Astrocyte (in vitro differentiated cells and primary cell): ENCODE measurements at places on chromosomes 2 and 18.

DNA sequence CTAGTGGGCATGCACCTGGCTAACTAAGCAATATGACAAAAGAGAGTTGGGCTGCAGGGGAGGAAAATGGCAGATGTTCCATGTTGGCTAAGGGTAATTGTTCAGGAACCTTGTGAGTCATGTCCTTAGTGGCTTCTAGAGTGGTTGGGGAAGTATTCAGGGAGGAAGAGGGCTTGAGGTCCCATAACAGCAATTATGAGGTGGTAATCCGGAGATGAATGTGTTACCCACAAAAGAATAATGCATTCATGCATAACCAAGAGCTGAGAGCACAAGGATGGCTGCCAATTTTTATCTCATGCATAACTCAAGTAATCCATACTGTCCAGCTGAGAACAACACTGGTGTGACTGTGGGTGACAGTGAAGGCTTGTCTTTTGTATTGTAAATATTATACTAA, 42.9 kb downstream of the TMEFF2 start:
- DNase-seq = peak; percentile 98

GRCh38 chr2:181573140-181573736, 83.7 kb downstream of the CERKL start:
- peak; percentile 16 for DNase-seq

DNA sequence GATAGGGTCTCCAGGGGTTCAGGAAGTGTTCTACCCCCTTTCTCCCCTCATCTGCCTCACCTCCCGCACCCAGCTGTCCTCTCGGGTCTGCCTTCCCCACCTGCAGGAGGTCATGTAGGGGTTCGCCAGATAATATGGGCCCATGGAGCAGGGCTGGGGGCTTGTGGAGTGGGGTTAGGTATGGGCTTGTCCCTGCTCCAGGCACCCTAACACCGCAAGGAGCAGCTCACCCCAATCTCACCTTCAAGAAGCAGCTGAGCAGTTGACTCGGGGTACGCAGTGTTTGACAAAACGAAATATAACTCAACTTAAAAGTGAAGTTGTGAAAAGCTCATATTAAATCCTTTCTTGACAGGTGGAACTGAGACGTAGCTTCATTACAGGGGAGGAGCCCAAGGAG, 99.6 kb downstream of the CTIF start:
- no peak for DNase-seq

DNA sequence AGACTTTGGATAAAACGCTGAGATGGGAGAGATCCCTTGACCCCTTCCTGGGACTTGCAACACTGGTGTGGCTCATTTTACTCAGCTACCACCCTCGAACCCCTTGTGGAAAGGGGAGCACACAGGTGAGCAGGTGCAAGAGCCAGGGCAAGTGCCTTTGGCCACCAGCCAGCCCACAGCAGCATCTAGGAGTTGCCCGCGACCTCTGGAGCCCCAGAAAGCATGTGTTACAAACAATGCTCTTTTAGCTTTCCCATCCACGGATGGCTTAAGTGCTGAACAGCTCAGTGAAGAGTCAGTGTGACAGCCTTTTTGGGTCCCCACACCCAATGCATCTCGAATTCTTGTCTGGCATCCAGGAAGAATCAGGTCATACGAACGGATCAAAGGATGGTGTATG, 197.8 kb downstream of the MEMO1 start:
- no peak for DNase-seq

DNA sequence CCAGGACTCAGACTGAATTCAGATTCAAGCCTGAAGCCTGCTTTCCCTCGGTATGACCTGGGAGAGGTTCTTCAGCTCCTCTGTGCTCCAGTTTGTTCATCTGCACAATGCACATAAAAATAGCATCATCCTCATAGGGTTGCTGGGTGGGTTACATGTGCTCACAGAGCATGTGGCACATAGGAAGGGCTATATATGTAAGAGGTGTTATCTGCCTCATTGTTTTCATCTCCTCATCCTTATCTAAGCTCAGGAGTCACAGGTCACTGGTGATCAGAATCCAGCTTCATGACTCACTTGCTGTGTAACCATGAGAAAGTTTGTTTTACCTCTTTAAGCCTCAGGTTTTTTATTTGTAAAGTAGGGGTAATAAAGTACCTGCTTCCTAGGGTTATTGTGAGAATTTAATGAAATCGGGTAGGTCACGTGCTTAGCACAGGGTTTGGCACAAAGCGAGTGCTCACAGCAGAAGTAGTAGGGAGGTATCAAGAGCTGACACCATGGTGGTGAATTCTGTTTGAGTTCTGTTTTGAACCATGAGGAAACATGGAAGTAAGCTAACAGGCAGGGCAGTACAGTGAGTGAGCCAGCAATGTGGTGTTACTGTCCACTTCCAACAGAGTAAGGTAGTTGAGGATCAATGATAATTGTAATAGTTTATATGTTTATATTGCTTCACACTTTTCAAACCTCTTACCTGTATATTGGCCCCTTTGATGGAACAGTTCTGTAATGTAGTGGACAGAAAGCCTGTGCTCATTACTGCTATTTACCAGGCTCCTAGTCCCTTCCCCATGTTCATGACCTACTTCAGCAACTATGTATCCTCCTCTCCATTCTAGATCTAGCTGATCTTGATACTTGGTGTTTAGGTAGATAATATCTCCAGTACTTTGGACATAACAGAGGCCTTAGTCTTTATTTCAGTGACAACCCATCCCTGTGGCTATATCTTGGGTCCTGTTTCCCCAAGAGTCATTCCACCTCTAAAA, 141.4 kb upstream of the LTBP1 start:
- DNase-seq = peak; percentile 45

DNA sequence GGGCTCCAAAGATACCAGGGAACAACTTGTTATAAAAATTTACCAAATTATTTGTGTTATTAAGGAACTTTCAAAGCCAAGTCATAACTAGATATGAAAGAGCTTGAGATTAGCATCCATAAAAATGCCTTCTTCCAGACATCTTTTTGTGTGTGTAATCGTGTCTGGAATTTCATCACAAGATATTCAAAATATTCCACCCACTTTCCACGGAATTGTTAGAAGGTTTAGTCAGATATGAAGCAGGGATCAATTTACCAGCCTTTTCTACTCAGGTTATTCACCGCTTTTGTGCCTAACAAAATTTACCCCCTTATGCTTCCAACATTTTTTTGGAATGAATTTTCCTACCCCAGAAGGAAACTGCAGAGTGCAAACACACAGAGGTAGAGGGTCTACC, 130.2 kb upstream of the ACVR2A start:
- DNase-seq = peak; percentile 65

DNA sequence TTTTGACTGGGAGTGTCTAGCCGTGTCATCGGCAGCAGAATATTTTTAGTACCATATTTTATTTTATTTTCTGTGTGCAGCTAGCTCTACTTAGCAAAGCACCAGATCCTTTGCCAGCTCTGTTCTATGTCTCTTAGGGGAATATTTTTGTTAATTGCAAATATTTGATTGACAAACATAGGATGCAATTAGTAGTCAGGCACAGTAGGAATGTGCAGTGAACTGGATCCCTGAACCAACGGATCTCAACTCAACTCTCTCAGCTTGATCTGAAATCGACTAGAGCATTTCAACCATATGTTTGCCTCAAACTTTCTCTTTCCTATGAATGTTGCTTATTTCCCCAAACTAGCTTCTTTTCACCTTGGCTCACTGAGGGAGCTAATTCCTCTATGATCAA, 998.0 kb upstream of the FANCL start:
- no peak for DNase-seq

DNA sequence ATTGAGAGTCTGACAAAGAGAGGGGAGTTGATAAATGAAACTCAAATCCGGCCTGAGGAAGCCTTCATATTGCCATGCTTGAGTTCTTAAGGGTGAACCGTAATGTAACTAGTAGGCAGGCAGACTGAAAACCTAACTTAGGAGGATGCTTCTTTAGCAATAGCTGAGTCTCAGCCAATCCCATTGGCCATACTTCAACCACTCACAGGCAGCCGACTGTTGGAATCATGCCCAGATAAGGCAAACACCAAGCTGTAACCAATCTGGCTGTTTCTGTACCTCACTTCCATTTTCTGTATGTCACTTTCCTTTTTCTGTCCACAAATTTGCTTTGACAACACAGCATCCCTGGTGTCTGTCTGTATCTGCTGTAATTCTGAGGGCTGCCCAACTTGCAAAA, 39.5 kb downstream of the TPRKB start:
- no peak for DNase-seq

- peak; percentile 10 for DNase-seq
Measured at GRCh38 chr18:42028247-42028832, 73.3 kb downstream of the PIK3C3 start.

- DNase-seq = no peak
Measured at GRCh38 chr2:79620679-79621078, 107.8 kb downstream of the CTNNA2 start.

- DNase-seq = no peak
Measured at GRCh38 chr2:222653280-222653679, 2.6 kb downstream of the FARSB start.

GRCh38 chr18:53131001-53131400, 791.0 kb downstream of the DCC start:
- DNase-seq = no peak

DNA sequence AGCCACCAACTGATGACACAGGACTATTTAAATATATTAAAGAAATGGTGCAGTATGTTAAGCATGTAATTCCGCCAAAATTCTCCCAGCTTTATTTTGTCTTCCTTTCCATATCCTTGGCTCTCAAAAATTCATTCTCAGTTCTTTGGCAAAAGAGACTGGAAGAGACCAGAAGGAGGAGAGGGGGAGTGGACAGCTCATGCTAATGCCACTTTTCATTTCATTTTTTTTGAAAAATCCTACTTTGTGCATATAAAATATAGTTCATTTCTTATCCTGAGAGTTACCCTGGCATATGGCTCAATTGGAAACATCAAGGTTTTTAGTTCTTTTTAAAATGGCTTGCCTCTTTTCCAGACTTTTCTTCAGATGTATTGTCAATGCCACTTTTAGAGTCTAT, 128.5 kb upstream of the VRK2 start:
- no peak for DNase-seq

DNA sequence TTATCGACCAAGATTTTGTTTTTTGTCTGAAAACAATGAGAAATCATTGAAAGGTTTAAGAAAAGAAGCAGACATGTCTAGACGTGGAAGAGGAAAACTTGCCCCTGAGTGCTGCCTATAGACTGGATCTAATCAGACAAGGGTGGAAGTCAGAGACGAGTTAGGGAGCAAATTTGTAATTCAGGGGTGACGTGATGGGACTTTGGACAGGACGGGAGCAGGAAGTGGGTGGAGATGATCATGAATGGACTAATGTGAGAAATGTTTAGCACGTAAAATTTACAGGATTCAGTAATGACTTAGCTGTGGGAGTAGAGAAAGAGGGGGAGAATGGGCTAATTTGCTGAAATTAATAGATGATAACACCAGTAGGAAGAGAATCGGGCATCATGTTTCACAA, 117.0 kb upstream of the EPHA4 start:
- DNase-seq = no peak

DNA sequence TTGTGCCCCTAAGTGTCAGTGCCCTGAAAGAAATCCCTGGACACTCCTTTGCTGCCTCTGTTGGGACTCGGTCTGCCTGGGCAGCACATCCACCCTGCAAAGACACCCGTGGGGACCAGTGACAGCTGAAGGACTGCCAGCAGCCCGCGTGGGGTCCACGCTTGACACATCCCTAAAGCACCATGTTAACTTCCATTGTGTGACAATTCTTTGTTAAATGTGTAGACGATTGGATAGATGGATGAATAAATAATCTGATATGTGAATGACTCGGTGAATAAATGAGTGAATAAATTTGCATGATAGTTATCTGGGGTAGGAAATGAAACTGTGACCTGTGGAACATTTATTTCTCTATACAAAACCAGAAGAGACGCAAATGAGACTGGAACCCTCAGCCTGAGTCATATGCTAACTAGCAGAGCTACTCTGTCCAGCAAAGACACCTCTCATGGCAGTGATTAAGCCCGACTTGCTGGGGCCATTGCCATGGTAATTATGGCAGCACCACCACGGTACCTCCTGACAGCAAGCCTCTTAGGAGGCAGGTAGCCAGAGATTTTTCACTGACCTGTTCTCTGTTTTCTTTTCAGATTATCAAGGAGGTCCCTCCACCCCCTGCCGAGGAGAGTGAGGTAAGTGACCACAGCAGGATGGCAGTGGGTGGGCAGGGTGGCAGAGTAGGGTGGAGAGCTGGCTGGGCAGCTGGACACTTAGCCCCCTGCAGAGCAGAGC, 156.8 kb downstream of the ANTXR1 start:
- peak; percentile 85 for DNase-seq

DNA sequence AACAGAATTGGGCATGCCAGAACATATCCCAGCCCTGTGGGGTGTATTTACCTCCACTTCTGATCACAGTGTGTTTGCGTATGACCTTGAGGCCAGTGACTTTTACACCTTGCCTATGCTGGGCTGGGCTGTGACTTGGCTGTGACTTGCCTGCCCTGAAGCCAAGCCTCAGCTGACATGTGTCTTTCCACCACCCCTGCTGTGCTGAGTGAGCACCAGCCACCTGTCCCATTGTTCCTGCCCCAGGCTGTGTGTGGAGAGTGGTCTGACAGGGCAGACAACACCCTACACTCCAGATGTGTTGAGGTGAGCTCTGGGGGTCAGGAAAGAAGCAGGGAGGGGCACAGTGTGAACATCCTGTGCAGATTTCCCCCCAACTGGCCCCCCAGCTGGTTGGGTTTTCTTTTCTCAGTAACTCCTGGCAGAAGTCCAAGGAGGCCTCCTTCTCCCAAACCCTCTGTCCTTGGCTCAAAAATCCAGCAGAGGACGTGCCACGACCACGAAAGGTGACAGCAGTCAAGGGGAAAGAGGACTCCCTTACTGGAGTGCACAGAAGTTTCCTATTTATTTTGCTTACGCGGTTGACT, 5.1 kb upstream of the STEAP3 start:
- DNase-seq = peak; percentile 27

- peak; percentile 67 for DNase-seq
Measured at GRCh38 chr2:218607436-218608115, at the start of gene PLCD4. Gene PLCD4, plus strand, starts transcription at chr2:218607899. Its CDS starts 7,841 bp downstream, at chr2:218615740.

GRCh38 chr18:69217196-69218000, 183.3 kb upstream of the DOK6 start:
- DNase-seq = no peak

- DNase-seq = peak; percentile 2
Measured at GRCh38 chr2:198203336-198204069, 399.1 kb downstream of the PLCL1 start.

DNA sequence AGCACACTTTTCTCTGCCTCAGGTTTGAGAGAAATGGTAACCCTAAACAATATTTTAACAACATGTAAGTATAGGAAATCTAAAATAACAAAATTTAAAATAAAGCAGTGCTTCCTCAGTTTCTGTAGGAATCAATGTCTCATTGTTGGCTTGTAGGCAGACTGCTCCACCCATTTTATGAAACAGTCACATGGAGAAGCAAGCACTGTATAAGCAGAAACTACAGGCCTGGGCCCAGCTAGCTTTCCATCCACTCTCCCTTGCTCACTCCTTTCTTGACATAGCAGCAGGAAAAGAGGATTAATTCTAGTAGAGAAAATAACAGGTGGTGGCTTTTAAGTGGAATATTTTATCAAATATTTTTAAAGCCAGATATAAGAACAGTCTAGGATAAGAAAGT, 97.2 kb downstream of the PLEKHM3 start:
- no peak for DNase-seq

- DNase-seq = peak; percentile 62
Measured at GRCh38 chr2:108922141-108922915, 66.7 kb downstream of the EDAR start.

GRCh38 chr18:5895876-5896740, 786 bp upstream of the TMEM200C start:
- DNase-seq = peak; percentile 59

- DNase-seq = no peak
Measured at GRCh38 chr2:205117125-205117524, 565.2 kb upstream of the NRP2 start.
